Thoracic aorta (tissue), 2 donors: ENCODE measurements at places on chromosomes 16 and 17.

- DNase-seq = no peak
Measured at GRCh38 chr17:31321966-31322365, 544 bp upstream of the EVI2A start.

GRCh38 chr17:68562736-68563135, 38.4 kb downstream of the FAM20A start:
- DNase-seq = no peak

GRCh38 chr17:19004421-19005136, at the start of gene FAM83G:
FAM83G (minus strand) TSS chr17:19004764; CDS start chr17:19004041, 723 bp downstream.
- peak; percentile 81 for DNase-seq

DNA sequence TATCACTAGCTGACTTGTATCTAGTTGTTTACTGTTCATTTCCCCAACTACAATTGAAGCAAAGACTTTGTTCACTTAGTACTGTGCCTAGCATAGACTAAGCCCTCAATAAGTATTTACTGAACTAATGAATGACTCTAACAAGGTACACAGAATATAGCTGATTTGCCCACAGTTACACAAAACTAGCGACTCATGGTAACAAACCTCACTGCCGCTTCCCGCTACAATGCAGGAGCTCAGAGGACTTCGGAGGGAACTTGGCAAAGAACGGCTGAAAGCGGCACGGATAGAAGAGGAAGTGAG, 524 bp downstream of the EFTUD2 start:
- no peak for DNase-seq

GRCh38 chr17:31299624-31300023, 2.6 kb upstream of the OMG start:
- no peak for DNase-seq

DNA sequence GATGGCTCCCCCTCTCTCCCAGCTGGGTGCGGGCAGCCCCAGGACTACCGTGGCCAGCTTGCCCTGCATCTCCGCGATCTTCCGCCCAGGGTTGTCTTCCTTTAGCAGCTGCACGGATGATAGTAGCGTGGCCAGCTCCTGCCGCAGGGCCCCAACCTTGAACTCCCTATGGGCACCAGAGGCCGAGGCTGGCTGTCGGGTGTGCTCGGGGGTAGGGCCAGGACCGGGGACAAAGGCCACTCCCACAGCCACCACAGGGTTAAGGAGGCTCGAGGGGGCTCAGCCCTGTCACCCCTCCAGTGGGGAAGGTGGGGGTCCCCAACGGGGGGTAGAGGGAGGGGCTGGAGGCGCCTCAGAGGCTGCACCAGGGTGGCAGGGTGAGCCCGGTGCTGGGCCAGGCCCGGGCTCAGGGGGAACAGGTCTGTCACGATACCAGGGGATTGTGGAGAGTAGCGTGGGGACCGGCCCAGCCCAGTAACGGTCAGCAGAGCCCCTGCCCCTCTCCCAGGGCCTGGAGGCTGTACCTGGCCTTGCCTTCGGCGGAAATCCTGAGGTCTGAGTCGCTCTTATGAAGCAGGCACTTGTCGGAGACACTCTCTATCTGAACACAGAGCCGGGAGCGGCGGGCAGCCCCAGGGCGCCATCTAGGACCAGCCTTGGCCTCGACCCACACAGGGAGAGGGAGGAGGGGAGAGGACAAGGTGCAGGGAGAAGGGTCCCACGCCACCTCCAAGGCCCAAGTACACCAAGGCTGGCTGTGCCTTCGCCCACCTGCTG, 5.2 kb downstream of the PERCC1 start:
- DNase-seq = no peak

GRCh38 chr17:30117675-30118081, 1.1 kb downstream of the NSRP1 start:
- no peak for DNase-seq

GRCh38 chr16:76932541-76933211, 258.3 kb upstream of the MON1B start:
- no peak for DNase-seq

DNA sequence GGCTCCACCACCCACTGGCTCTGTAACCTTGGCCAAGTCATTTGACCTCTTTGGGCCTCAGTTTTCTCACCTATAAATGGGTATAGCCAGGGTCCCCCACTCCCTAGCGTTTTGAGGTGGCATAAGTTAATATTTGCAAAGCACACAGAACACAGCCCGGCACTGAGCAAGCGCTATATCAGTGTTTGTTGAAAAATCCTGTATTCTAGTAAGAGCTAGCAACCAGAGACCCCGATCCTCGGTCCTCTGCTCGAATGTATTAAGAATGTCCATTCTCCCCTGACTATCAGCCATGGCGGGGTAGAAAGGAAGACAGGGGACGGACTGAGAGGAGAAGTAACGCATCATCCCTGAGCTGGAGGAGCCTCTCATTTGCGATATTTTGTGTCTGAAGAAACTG, 131.2 kb downstream of the IRF8 start:
- no peak for DNase-seq

DNA sequence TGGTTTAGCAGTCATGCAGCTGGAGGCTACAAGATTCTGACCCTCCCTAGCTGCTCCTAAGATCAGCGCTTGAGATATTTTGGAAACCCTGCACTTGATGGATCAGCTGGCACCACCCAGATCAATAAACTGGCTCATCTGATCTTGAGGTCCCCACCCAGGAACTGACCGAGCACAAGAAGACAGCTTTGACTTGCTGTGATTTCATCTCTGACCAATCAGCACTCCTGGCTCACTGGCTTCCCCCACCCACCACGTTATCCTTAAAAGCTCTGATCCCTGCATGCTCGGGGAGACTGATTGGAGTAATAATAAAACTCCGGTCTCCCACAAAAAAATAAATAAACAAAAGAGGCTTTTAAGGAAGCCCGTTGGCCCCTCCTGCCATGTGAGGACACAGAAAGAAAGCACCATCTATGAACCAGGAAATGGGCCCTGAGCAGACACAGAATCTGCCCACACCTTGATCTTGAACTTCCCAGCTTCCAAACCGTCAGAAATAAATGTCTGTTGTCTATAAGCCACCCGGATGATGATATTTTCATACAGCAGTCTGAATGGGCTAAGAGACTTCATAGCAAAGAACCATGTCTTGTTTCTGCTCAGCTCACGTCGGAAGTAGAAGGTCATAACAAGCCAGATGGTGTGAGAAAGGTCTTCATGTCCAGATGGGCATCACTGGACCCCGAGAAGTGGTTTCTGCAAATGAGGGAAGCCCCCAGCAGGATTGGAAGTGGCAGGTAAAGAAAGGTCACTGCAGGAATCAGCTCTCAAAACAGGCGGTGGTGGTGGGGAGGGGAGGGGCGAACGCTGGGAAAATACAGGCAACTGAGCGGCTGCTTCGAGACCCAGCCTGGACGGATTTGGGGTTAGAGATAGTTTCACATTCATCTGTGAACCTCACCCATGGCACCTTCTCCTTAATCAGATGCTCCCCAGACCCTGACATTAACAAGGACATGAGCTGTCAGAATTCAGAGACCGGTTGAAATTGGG, 19.8 kb upstream of the RPH3AL start:
- DNase-seq = no peak

DNA sequence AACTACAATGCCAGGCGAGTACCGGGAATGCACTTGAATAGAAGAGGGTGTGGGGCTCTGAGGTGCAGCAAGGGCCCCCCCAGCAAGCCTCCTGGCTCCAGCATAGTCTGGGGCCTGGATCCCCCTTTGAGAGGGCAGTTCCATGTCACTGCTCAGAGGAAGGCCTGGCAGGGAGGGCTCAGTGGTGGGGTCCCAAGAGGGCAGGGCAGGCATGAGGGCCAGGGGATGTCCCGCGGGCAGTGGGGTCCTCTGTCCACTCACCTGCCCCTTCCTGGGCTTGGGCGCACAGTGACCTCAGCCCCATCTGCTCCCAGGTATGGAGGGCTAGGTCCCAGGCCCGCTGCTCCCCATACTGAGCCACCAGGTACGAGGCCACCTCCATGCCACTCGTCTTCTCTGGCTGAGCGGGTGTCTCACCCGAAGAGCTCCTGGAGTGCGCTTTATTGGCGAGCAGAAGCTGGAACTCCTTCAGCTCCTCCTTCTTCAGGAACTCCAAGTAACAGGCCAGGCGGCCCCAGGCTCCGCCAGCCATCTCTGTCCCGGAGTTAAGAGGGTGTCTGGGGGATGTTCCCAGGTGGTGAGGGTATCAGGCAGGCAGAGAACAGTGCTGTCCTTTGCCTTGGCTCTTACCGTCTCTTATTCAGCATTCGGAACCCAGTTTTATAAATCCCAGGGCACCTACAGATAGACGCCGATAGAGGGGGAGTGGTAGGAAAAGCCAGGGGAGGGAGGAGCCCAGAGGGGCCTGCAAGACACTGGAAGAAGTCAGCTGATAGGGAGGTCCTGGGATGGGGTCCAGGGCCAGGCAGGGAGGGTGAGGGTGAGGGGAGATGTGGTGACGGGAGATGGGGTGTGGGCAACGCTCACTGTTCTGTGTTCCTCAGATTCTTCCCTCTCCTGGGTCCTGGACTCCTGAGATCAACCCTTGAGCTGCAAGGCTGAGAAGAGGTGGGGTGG, 605 bp downstream of the NLRP1 start:
- DNase-seq = no peak

DNA sequence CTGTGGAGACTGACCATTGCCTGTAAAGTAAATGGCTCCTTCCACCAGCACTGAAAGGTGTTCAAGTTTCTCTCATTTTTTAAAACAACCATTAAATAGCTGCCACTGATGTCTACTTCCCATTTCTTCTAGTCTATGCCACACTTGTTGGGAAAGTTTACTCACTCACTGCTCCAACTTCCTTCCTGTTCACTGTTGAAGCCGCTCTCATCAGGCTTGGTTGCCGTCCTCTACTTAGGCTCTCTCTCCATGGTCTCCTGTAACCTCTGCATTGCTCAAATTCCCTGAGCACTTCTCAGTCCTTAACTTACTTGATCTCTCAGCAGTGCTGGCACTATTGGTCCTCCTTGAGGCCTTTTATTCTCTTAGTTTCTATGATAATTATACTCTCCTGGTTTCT, 32.4 kb downstream of the SNX11 start:
- no peak for DNase-seq

DNA sequence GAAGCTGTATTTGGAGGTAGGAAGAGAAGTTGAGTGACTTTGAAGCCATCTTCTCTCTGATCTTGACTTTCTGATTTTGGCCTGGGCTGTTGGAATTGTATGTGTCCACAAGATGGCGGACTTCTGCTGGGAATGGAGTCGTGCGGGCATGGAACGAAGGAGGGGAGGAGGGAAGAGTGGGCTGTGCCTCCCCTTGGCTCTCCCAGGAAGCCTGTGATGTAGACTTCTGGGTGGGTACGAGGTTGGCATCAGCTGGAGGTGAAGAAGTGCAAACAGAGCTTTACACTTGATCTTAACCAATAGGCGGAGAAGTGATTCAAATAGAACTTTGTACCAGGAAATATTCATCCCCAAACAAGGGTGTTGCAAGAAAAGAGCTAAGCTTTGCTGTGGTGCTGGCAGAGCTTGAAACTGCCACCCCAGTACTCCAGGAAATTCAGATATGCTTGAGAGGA, 7.4 kb upstream of the TMEM220 start:
- peak; percentile 11 for DNase-seq

DNA sequence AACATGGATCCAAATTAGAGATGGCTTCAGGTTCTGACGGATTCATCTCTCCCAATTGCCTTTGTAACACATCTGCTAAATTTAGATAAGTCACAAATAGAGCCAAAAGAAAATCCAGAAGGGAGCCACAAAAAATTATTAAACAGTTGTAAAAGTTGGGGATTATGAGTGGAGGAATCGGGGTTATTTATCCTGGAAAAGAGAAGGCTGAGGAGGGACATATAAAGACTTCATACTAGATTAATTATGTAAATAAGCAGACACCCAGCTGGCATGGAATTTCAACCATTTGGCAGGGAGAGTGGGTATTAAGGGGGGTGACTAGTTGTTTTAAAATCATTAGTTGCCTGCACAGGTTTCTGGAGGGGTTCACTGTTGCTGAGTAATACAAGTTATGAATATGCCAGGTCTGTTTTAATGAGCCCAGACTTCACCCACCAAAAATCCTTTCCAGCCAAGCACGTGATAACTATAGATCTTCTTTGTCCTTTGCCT, 89.6 kb downstream of the CDH13 start:
- DNase-seq = no peak

DNA sequence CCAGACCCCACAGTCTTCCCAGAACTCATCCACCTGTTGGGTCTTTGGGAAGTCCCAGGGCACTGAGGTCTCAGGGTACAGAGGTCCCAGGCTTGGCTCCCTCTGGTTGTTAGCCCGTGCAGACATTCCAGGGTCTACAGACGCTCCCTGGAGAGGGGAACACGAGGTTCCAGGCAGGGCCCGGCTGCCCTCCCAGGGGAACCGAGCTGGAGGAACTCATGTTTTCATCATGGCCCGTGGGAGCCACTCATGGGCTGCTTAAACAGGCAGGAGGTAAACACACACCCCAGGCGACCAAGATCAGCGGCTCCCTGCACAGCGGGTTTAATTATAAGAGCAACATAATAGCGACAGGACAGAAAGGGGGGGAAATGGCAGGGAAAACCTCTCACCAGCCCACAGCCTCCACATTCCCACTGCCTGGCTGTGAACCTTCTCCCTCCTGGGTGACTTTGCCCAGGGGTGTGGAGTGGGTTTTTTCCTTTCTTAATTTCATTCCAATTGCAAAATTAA, 36.5 kb downstream of the TRARG1 start:
- peak; percentile 40 for DNase-seq

- DNase-seq = no peak
Measured at GRCh38 chr16:84081446-84081989, 35.2 kb downstream of the MBTPS1 start.

- DNase-seq = no peak
Measured at GRCh38 chr16:57951204-57951960, 19.5 kb downstream of the CNGB1 start.

- no peak for DNase-seq
Measured at GRCh38 chr17:29000973-29001372, 4.9 kb downstream of the SEZ6 start.

DNA sequence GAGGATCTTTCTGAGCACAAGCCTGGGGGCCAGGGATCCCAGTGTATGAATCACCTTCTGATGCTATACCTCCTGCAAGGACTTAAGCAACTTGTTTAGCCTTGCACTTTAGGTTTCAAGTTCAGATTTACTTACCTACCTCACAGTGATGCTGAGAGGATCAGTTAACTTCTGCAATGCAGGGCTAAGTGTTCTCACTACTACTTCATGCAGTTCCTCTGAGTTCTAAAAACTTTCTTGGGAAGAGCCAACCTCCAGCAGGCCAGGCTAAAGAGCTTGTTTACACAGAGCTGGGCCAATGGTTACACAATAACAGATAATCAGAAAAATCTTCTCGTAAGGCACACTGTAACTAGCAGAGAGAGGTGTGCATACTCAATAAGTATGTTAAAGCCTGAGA, 13.0 kb downstream of the VEZF1 start:
- no peak for DNase-seq

DNA sequence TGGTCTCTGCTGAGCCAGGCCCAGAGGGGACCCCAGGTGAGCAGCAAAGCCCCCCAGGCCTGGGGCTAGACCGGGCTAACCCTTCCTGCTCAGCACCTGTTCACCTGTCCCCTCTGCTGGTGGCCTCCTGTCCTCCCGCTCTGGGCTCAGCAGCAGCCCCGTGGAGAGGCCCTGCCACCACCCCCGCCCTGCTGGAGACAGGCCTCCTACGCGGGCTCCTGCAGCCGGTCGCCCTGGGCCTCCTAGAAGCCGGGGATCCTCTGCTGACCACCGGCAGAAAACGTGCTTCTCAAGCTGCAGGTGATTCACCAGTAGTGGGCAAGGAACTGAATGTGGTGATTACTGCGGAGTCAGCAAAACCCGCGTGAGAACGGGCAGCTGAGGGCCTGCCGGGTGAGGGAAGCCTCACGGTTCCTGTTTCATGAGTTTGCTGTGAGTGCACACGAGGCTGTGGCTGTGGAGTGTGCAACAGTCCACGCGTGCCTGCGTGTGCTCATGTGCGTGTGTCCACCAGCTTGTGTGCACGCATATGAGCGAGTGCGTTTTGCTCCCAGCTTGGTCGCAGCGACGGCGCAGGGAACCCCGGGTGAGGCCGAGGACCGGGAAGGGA, 792 bp downstream of the SECTM1 start:
- DNase-seq = no peak
